Stimulated activated CD8-positive, alpha-beta memory T cell treated with anti-CD3 and anti-CD28 coated beads, Interleukin-15, amount 100 ng/mL, for 48 hours (primary cell): ENCODE measurements at places on chromosomes 7 and 10.
A peak's percentile ranks its signal among the peaks of the same experiment; 100 is the strongest.

GRCh38 chr7:155850001-155850436 lies 37.8 kb upstream of the SHH start:
- no peak for DNase-seq

DNA sequence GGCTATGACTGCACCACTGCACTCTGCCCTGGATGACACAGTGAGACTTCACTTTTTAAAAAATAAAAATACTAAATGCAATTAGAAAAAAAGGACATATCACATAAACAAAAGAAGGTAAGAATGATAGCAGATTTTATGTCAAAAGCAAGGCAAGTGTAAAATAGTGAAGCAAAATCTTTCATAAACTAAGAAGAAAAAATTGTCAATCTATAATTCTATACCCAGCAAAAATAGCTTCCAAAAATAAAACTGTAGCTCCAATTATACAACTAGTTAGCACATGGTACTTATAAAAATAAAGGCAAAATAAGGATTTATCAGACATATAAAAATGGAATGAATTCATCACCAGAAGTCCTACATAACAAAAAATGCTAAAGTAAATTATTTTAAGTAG lies 85.4 kb upstream of the SVIL start:
- no peak for DNase-seq

DNA sequence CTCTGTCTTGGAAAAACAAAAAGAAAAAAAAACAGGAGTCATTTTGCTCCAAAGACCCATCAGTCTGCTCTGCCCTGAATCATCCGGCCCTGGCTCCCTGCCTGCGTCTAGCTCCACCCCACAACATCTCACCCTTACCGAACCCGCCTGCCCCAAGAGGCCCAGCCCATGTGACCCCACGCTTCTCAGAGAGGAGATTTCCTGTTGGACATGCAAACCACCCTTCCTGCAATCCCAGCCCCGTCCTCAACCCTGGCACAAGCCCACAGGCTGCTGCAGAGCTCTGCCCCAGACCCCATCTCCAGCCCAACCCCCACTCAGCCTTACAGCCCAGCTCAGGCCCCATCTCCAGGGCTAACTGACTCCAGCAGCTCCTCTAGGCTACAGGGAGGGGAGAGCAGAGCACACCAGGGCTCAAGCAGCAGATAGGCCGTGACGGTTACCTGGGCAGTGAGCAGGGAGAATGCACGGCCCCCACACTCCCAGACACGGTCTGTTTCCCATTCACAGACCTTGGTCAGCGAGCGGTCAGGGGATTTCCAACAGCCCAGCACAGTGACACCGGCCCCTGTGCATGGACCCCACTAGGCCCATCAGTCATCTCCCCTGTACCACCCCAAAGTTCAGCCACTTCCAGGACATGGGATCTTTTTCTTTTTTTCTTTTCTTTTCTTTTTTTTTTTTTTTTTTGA lies 69.9 kb upstream of the GTF2I start:
- no peak for DNase-seq

GRCh38 chr7:134602881-134603451 lies 43.7 kb upstream of the BPGM start:
- DNase-seq, result no peak

- DNase-seq, result no peak
Observed at GRCh38 chr7:67711706-67712105, 715.1 kb downstream of the TYW1 start.

DNA sequence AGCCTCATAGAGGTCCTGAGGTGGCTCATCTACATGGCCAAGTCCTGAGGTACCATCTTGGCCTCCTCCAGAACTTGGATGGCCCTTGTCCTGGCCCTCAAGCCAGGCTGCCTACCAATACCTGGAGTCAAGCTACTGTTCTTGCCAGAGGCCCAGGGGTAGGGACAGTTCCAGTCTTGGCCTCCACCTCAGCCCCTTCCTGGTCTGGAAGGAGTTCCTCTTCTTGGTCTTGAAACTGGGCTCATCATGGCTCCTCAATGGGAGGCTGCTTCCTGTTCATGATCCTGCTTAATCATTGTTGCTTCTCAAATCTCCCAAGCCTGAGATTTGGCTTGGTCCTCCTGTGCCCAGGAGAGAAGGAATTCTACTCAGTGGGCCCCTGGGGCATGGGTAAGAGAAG lies 3.9 kb downstream of the HPS6 start:
- DNase-seq, result no peak

- DNase-seq, result no peak
Observed at GRCh38 chr10:118042827-118043242, 3.9 kb downstream of the RAB11FIP2 start.

DNA sequence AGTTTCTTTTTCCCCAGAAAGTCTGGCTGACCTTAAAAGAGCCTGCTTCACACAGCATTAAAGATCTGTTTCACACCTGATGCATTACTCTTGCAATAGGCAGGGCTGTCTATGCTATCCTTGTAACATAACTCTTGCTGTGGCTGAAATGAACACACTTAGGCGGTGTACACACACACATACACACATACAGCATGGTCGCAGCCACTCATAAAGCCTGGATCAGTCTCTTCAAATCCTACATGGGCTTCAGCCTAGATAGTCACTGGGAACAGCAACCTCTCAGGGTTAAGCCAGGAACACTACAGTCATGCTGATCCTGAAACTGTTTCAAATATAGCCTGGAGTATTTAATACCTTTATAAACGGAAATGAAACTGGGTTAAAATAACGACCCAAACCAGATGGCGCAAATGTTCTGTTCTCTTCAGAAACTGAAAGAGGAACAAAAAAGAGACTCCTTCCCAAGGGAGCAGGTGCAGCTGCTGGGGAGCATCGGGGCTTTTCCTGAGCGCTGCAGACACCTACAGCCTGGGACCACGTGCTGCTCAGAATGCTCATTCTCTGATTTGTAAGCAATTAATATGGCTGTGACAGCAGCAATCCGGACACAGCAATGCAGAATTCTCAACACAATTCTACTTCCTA lies 61.0 kb upstream of the SFMBT2 start:
- DNase-seq, result no peak

DNA sequence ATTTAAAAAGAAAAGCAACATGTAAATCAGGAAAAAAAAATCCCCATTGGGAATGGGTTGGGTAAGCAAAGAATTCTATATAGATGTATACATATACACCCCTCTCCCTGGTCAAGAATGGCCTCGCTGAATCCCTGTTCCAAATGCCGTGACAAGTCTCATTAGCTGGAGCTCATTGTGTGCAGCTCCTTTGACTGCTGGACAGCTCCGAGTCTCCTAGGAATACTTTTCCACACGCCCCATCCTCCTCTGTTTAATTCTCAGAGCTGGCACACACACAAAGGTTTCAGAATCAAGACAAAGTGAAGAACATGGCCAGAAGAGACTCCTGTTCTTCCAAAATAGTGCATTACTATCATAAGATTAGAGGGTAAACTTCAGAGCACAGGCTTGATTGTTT lies 130.9 kb upstream of the MKLN1 start:
- no peak for DNase-seq

- DNase-seq, result no peak
Observed at GRCh38 chr7:103984050-103984449, 5.4 kb downstream of the RELN start.

GRCh38 chr7:128915271-128915819 lies 4.8 kb upstream of the KCP start:
- no peak for DNase-seq

DNA sequence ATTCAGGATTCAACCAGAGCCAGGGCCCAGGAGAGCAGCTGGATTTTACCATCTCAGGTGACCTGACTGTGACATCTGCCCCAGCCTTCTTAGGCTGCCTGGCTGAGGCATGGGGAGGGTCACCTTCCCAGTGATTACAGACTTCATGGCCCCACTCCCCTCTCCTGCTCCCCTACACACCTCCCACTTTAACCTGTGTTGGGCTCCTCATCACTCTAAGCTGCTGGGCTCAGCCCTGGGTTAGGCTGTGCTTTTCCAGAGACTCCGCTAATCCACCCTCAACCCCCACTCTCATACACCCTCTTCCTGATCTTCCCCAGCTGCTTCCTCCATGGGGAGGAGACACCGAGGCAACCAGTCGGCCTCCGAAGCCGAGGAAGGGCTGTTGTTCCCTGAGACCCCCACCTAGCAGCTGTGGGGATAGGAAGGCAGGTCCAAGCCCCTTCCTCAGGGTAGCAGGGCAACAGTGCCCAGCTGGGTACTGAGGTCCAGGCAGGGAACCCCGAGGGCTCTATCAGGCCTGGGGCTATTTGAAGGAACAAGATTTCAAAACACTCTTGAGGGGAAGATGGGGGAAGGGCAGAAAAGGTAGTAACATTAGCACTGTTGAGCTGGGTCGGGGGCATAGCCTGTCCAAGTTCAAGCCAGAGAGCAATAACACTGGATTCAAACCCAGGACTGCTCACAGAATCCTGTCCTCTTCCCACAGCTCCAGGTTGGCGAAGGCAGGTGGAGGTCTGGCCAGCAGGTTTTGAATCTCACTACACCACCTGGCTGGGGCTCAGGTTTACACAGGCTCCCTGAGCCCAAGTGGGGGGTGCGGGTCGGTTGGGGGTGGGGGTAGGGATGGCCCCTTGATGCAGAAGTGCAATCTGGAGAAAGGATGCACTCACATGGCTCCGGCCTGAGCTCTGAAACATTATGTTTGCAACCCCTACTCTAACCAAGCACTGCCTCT lies 1.8 kb downstream of the IMPDH1 start:
- no peak for DNase-seq

- DNase-seq, result no peak
Observed at GRCh38 chr7:17709127-17709526, 231.2 kb downstream of the SNX13 start.

- DNase-seq, result no peak
Observed at GRCh38 chr7:138961159-138961558, 20.0 kb downstream of the KIAA1549 start.

GRCh38 chr10:8615118-8615517 lies 560.6 kb downstream of the GATA3 start:
- no peak for DNase-seq

GRCh38 chr7:121337398-121337797 lies 8.6 kb downstream of the WNT16 start:
- no peak for DNase-seq

GRCh38 chr7:67105377-67105776 lies 108.7 kb downstream of the TYW1 start:
- DNase-seq, result no peak

DNA sequence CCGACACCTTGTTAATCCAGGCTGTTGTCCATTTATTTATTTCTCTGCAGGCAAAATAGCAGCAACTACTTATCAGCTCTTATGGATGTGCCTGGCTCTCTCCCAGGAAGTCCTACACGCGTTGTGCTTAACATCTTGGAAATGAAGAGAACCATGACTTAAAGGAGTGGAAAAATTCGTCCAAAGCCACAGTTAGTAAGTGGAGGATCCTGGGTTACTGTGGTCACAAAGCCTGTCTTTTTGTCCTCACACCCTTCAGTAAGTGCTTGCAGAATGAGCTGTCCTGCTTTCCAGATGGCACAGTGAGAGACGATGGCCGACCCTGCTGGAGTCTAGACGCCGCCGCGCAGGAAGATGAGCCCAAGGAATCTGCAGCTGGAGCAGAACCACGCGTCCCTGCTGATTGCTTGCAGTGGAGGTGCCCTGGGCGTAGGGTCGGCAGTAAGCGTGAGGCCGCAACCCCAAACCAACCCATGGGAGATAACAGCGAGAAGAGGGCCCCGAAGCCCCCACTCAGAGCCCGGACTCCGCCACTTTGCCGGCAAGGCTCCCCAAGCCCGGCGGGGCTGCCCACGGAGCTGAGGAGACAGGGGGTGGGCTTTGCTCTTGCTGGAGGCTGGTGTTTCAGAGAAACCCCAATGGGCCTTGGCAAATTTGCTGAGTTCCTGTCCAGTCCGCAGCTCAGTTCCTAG lies 178.6 kb downstream of the CXCL12 start:
- DNase-seq, result no peak

DNA sequence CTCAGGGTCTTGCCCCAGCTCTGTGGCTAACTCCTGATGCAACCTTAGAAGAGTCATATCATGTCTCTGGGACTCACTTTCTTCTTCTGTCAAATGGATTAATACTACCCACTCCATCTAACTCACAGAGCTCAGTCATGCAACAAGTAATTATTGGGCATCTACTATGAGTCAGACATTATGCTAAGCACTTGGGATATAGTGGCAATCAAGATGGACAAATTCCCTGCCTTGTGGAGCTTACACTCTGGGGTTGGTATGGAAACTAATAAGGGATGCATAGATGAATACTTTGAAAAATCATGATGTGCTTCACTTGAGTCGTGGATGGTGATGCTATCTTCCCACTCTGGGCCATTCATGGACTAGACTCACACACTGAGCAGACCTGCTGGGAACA lies 88.9 kb downstream of the KCNMA1 start:
- no peak for DNase-seq

GRCh38 chr7:140196361-140197217 lies 19.8 kb upstream of the KDM7A start:
- DNase-seq, result no peak

- DNase-seq, result no peak
Observed at GRCh38 chr7:12670743-12671520, 16.5 kb upstream of the ARL4A start.

DNA sequence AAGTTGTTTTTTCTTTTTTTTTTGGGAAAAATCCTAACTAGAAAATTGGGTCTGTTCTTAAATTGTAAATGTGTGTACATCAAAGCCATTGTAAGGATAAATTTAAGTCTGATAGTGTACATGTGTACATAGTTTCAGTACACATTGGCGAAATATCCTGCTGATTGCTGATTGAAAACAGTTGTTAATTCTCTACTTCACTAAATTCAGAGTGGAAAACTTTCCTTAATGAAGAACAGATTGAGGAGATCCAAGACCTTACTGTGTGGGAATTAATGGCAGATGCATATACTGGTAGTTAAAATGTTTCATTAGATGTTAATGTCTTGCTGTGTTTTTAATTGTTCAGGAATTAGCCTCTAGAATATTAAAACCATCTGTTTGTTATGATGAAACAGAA lies 506.0 kb downstream of the AUTS2 start:
- no peak for DNase-seq

DNA sequence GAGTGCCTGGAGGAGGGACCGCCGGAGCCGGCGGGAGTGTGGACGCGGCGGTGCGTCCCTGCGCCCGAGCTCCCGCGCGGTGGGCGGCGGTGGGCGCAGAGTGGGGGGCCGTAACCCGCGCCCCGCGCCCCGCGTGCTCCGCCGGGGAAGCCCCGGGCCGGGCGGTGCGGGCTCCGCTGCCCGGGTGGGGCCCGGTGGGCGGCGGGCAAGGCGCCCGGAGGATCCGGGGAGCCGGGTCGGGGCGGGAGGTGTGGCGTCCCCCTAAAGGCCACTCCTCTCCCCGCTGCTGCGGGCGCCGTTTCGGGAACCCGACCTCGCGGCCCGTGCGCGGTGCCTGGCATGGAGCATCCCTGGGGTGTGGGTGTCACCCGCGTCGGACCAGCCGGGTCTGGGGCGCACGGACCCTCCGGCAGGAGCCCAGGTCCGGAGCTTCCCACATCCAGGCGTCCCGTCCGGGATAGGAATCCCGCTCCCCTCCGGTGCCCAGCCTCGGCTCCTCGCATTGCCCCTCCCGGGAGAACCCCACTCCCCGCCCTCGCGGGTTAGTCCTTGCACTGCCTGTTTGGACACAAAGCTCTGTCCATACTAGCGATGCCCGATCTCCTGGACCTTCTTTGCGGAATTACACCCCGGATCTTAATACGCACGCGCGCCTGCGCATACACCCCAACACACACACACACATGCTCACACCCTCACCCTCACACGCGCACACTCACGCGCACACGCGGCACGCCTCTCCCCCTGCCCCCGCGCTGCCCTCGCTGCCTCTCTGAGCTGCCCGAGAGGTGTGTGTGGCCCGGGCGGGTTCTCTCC lies 723 bp downstream of the MTURN start:
- peak; percentile 15 for DNase-seq
